Amniotic epithelial cell (primary cell): ENCODE measurements at places on chromosomes 16 and 17.

DNA sequence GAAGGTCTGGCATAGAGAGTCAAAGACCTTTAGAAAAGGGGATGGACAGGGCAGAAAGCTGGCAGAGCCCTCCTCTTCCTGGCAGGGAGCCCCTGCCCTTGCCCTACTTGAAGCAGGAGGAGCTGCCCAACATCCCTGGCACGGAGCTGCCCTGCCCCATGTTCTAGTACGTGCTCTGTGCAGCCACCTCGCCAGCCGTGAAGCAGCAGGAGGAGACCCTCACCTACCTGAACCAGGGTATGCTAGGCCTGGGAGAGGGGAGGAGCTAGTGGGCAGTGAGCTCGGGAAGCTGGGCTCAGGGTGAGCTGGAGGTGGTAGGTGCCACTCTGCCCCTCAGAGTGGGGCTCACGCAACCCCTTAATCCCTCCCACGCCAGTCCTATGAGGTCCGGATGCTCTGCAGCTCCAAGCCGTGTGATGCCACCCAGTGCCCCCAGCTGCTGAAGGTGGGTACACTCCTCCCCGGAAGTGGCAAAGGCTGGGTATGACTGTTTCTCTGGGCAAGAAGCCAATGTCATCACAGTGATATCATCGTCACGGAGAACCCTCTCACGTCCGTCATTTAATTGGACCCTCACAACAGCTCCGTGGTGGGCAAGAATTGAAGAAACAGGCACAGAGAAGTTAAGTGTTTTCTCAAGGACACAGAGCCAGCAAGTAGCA lies 12.7 kb upstream of the STAC2 start:
- DNase-seq = no peak

DNA sequence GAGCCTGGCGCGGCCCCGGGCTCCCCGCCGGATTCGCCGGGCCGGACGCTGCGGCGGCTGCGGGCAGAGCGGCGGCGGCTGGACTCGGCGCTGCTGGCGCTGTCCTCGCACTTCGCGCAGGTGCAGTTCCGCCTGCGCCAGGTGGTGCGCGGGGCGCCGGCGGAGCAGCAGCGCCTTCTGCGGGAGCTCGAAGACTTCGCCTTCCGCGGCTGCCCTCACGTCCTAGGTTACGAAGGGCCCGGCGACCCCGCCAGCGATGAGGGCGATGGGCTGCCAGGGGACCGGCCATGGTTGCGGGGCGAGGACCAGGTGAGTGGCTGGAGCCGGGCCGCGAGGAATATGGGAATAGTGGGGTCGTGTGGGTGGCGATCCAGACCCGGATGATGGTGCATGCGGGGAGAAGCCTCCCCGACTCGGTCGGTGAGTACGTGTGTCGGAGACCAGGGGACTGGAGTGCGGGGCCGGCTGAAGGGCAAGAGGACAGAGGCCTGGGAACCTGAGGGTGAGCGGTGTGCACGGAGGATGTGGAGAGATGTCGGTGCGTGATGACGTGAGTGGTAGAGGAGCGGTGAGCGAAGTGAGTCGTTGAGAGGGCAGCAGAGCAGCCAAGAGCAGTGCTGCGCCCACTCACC lies 517 bp downstream of the RUNDC1 start:
- peak; percentile 55 for DNase-seq

GRCh38 chr17:67063141-67063540 lies 18.8 kb downstream of the CACNG1 start:
- DNase-seq = no peak

- no peak for DNase-seq
Observed at GRCh38 chr17:57622306-57622682, 122.8 kb downstream of the CCDC182 start.

DNA sequence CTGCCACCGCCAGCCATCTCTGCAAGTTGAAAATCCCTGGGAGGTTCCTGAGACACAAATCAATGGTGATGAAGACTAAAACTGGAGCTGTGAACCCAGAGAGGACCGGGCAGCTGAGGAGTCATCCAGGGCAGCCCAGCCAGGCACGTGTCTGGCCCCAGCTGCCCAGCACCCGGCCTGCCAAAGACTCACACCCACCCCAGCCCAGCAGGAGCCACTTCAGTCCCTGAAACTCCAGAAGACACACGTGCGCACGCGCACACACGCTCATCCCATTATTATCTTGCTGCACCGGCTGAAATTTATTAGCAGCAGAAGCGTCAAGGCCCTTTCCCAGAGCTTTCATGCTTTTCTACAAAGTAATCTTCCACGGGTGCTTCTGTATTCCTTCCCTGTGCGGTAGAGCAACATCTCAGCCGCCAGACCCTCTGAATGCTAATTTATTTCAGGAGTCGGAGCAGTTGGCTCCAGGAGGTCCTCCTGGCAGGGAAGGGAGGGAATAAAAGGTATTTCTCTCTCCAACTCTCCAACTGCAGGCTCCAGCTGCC lies 59.8 kb upstream of the RBFOX3 start:
- no peak for DNase-seq

- DNase-seq = peak; percentile 94
Observed at GRCh38 chr17:77279448-77280303, 138.9 kb downstream of the SEC14L1 start.

DNA sequence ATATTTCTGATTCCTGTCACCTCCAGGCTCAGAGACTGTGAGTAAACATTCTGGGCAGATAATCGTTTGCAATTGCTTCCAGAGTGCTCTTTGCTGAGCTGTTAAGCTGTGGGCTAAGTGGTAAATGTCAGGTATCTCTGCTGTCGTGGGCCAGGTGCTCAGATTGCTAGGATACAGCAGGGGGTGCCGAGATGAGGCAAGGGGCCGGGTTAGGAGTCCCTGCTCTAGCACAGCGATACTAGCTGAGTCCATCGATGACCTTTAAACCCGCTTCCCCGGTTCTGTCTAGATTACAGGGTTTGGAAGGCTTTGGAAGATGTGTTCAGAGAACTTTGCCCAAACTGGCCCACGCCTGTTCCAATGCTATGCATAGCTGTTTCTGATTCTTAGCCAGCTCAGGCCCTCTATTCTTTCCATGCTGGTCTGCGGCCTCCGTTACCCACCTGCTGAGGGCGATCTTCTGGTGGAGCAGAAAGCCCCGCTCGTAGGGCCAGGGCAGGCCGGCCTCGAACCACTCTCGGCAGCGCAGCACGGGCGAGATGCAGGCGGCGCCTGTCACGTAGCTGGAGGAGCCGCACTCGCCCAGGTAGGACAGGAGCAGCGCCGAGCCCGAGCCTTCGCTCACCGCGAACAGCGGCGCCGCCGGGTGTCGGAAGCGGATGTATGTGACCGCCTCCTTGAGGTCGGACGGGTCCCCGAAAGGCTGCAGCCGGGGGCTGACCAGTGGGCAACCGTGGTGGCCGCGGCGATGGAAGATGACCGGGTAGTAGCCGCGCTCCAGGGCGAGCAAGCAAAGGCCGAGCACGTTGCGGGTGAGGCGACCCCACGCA lies 979 bp downstream of the ABHD15 start:
- no peak for DNase-seq

- no peak for DNase-seq
Observed at GRCh38 chr17:47286198-47286914, 32.7 kb downstream of the ITGB3 start.

GRCh38 chr16:67528870-67529581 lies 397 bp downstream of the RIPOR1 start:
- DNase-seq = peak; percentile 46

DNA sequence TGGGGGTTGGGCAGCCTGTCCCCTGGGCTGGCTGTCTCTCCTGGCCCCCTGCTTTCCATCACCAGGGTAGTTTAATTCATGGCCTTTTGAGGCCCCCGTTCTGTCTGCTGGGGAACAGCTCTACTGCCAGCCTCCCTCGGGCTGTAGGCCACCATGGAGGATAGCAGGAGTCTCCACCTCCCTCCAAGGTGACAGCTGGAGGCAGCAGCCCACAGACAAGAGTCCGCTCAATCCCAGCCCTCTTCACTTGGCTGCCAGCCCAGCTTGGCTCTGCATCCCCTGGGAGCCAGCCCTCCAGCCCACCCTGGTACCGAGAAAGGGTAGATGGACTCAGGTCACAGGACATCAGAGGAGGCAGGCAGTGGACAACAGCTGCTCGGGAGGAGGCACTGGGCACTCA lies 194.6 kb upstream of the SDK2 start:
- DNase-seq = no peak

DNA sequence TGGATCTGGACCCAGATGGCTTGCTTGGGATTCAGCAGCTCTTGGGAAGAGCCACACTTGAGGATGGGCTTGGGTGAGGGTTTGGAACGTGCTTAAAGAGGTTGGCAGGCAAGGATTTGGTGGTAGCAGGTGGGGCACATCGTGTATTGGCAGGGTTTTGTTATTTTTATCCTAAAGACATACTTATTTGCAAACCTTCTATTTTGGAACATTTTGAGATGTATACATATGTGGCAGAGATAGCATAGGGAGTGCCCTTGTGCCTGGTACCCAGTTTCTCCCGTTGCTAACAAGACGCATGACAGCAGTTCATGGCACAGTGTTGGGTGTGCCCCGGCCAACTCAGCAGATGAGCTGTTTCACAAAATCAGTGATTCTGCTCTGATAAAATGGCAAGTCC lies 9.1 kb downstream of the BANP start:
- no peak for DNase-seq

DNA sequence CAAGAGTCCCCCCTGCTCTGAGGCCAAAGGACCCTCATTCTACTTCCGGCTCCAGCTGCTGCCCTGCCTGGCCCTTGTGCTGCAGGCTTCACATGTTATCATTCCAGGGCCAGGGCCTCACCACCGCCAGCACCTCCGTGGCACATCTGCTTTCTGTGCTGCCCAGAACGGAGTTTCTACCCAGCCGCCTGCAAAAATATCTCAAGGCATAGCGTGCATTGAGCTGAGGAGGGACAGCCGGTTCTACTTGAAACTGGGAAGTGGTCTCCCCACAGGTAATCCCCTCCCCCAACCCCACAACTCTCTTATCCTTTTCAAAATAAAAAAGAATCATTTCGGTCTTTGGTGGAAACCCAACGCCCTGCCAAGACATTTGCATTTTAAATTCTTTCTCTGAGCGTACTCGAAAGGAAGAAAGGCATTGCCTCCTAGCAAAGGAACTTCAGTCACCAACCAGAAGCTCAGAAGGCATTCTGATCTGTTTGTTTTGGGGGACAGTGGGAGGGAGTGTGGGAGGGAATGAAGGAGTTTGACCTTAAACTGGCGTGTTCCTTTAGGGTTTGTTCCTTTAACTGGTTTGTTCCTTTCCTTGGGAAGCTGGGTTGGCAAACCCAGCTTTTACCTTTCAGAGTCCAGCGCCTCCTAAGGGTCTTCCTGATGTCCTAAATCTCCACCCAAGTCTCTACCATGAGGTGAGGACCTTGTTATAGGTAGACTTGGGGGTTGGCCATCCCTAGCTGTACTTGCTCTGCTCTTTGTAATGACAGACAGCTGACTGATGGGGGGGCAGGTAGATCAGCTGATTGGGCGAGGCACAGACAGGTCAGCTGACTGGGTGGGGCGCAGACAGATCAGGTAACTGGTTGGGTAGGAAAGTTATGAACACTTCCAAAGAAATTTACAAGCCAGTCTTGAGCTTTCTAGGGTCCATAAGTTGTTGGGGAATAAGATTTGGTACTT lies 33.4 kb upstream of the PIK3R6 start:
- no peak for DNase-seq
